ENCODE measurements at places on chromosomes 12 and 14. TPM values are rescaled to one million over a fixed set of nuclear protein-coding genes. Genes with fewer than 3 reads are reported as not detected.

The APOF gene
- not detected for total RNA-seq

The ERBB3 gene
- 0.11 TPM for total RNA-seq

The PKP2 gene
- total RNA-seq, result 13.8 TPM

The RD3L gene
- not detected for total RNA-seq

The NANOG gene
- not detected for total RNA-seq

The PMCH gene
- total RNA-seq, result 0.66 TPM

The AMN gene
- not detected for total RNA-seq

The NPFF gene
- total RNA-seq, result not detected

The NINJ2 gene
- total RNA-seq, result 0.66 TPM

The NOS1 gene
- 0.04 TPM for total RNA-seq

The C12orf60 gene
- 0.79 TPM for total RNA-seq

The SP1 gene
- total RNA-seq, result 27.4 TPM

The GPR132 gene
- not detected for total RNA-seq

The RFX4 gene
- not detected for total RNA-seq

The GLIPR1L1 gene
- total RNA-seq, result not detected

The LIN7A gene
- 0.07 TPM for total RNA-seq

The ITPR2 gene
- 48.7 TPM for total RNA-seq

DNA sequence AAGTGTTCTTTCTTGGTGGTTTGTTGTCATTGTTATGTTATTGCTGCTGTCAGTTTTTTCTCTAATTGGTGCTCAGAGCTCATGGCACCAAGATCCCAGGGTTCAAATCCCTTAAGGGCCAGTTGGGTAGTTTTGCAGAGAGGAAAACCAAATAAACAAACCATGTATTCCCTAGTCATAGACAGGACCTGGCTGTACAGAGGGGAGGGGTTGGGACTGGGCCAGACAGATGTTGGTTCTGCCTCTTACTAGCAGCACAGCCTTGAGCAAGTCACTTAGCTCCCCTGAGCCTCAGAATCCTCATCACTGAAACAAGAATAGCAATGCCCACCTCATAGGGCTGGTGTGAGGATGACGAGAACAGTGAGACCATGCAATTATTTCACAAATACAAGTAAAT, 53.4 kb downstream of the LTBP2 start:
- no peak for DNase-seq

GRCh38 chr14:47195582-47195981, 479.8 kb downstream of the MDGA2 start:
- no peak for DNase-seq

DNA sequence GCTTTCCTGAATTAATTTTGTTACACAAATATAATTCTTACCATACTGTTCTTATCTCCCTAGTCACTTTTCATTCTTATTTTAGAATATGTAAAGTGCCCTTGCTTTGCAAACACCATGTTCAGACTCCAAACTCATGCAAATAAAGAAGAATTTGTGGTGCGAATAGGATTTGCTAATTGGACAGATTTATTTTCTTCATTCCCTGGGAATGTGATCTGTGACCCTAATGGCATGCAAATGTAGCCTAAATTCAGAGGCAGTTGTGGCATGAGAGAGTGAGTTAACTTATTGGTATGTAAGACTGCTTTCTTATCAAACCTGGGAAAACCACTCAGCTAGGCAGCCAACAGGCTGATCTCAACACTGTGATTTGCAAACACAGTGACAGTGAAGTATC, 10.0 kb downstream of the CAPZA3 start:
- DNase-seq, result no peak

DNA sequence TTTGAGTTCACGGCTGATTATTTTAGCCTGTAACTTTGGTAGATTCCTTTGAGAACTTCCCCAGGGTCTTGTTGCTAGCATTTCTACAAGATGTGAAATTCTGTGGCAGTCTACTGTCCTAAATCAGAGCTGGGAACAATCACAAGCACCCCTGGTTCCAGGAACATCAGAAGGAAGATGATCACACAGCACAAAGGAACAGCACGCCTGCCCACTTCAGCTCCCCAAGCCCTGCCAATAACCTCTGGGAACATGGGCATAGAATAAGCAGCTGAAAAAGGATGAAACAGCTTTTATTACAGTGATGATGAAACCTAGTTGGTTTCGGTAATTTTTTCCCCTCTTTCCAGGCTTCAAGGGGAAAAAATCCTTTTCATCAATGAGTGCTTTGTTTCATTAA, 12.3 kb downstream of the GPR19 start:
- DNase-seq, result no peak

GRCh38 chr12:17134315-17134714, 528.4 kb upstream of the LMO3 start:
- DNase-seq, result no peak

DNA sequence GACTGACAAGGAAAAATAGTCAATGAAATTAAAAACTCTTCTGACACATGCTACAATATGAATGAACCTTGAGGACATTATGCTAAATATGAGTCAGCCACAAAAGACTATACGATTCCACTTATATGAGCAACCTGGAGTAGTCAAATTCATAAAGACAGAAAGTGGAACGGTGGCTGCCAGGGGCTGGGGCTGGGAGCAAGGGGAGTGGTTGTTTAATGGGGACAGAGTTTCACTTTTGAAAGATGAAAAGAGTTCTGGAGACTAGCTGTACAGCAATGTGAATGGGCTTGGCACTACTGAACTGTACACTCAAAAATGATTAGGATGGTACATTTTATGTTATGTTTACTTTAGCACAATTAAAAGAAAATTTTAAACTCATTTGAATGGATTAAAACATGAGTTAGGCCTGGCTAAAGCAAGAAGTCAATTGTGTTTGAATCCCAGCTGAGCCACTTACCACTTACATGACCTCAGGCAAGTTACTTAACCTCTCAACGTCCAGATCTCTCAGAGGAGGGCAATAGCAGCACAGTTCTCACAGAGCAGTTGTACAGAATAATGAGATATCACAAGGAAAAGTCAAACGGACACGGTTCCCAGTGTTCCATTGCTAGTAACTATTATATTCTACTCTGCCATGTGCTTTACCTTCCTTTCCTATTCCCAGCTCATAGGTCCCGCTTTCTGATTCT, 102.5 kb downstream of the SPTSSA start:
- DNase-seq, result no peak

- DNase-seq, result no peak
Measured at GRCh38 chr12:11711651-11712327, 62.3 kb downstream of the ETV6 start.

DNA sequence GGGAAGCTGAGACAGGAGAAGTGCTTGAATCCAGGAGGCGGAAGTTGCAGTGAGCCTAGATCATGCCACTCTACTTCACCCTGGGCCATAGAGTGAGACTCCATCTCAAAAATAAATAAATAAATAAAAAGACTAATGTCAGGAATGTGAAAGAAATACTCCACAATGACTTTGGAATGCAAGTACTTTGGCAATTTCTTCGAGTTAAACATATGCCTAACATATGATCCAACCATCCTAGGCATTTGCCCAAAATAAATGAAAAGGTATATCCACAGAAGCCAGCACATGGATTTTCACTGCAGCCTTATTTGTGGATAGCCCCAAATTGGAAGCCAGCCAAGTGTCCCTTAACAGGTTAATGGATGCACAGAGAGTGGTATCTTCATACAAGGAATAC, 357.9 kb upstream of the TMEM132C start:
- no peak for DNase-seq

DNA sequence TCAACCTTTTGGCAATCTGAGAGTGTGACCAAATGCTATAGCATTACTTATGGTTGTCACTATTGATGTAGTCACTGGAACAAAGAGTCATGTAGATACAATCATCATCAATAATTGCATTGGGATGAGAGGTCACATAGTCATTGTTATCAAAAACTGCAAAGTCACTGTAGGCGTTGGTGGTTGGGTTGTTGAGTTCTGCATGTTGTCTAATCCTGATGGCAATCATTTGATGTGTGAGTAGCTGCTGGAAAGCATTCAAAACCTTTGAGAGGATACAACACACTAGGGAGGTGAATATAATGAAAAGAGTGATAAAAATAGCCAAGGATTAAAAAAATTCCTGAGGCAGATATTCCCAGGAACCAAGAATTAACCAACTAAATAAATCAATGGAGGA, 214.7 kb upstream of the SYT10 start:
- DNase-seq, result no peak

GRCh38 chr12:55745361-55746173, 2.6 kb downstream of the GDF11 start:
- no peak for DNase-seq

DNA sequence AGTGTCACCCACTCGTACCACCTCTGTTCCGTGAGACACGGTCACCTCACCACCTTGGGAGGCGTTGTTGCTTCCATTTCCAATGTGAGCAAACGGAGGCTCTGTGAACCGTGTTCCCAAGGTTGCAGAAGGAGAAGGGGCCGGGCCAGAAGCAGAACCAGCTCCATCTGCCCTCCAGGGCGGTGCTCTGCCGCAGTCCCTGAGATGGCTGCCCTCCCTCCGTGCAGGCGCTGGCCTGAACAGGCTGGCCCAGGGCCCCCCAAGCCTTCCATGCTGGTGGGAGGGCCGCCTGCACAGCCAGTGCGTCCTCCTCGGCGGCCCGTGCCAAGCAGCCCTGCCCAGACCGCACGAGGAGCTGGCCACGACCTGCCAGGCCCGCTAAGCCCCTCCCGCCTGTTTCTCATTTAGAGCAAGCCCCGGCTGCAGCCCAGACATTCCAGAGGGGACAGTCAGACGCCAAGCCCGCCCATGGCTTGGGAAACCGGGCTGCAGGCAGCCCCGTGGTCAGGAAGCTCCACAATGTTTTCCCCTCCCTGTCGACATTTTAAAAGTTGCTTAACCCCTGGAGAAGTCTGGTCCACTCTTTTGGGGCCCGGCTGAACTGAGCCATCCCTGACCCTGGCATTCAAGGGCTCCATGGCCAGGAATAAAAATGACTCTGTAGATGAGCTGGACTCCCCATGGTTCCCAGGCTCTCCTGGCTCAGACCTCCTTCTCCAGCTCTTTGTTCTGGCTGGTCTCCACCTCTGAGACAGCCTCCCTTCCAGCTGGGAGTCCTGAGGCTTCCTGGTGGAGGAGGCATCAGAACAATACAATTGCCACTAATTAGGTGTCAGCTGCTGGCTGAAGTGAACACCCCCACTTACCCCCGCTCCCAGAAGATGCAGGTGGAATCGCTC, 236.0 kb downstream of the BCL11B start:
- no peak for DNase-seq

DNA sequence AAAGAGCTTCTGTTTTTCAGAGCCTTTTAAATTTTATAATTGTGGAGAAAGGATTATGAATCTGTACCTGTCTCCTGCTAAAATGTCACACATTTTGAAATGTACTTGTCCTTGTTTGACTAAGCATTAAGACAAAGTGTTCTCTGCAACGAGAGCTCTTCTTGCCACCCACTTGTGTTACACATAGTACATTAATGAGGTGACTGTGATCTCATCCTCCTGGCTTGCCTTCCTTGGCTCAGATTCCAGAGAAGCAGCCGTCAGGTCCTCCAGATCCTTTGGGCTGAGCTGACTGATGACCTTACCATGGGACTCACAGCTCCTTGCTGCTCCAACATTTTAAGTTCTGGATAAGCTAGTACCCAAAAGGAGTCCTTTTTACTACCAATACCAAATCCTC, 81.4 kb downstream of the BBS10 start:
- DNase-seq, result no peak

GRCh38 chr12:99332936-99333591, 314.5 kb upstream of the GARIN6 start:
- no peak for DNase-seq

GRCh38 chr12:107122452-107122958, 29.2 kb upstream of the CRY1 start:
- DNase-seq, result no peak

- no peak for DNase-seq
Measured at GRCh38 chr12:125324861-125325490, 259.7 kb downstream of the AACS start.

DNA sequence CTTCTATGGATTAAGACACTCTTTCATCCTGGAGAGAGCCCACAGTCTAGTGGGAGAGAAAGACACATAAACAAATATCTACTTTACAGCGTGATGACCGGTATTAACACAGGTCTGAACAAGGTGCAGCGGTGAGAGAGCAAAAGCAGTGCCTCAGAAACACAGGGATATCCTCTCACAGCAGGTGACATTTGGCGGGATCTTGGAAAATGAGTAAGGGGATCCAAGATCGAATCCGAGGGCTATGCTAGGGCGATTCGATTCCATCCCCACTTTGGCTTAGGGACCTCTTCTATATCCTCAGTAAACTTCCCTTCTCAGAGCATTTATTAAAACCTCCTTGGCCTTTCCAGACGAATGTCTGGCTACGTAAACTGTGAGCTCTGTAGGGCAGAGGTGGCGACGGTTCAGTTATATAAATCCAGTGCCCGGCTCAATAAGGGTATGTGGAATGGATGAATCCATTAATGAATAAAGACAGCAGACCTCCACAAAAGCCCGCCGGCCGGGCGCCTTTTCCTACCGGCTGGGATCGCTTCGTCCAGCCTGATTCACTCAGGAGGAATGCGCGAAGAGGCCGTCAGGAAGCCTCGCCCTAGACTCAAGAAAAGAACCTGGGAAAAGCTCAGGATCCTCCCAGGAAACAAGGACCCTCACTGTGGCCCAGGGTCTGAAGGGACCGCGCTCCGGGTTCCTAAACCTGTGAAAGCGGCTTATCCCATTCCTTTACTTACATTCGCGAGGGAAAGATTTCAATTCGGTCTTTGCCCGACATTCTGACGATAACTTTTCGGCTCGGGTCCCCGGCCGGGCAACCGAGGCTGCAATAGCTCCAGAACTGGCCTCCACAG, 455 bp downstream of the ATP6V1D start:
- no peak for DNase-seq

- no peak for DNase-seq
Measured at GRCh38 chr14:104766863-104767633, 14.1 kb downstream of the SIVA1 start.

GRCh38 chr12:26896913-26897312, 40.9 kb downstream of the INTS13 start:
- no peak for DNase-seq

DNA sequence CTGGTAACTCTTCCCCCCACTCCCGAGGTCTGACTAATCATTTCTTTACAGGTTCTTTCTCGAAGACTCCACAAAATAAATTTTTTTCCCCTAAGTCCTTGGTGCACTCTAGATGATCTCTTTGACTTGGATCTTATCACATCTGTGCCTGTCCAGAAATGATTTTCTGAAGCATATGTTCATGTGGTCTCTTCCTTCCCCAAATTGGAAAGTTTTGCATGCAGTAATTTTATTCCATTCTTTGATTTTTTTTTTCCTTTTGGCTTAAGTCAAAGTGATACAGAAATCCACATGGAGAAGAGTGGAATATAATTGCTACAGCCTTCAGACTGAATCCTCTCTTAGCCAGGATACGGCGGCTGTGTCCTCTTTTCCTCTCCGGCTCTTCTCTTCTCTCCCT, 213.3 kb downstream of the BMP4 start:
- no peak for DNase-seq

- DNase-seq, result no peak
Measured at GRCh38 chr14:73358187-73358586, 100.2 kb downstream of the NUMB start.

DNA sequence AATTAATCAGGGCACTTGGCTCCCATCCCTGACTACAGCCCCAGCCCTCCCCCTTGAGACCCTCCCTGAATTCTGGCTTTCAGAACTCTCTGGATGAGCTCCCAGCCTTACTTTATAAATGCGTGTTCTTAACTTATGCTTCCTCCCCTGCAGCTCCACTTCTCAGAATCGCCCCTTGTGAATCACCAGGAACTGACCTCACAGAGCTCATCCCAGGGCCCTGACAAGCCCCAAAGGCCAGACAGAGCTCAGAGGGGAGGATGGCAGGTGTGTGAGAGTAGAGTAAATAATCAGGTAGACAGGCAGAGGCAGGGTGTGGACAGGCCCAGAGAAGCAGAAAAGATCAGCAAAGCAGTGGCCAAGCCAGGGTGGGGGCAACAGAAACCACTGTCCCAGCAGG, 68.2 kb upstream of the FOXN3 start:
- DNase-seq, result no peak

GRCh38 chr12:126286203-126286602, 1221.0 kb downstream of the AACS start:
- no peak for DNase-seq
